ENCODE measurements at places on chromosomes 12 and 14.

GRCh38 chr14:75535164-75535898 lies 13.1 kb downstream of the BATF start:
- no peak for DNase-seq

DNA sequence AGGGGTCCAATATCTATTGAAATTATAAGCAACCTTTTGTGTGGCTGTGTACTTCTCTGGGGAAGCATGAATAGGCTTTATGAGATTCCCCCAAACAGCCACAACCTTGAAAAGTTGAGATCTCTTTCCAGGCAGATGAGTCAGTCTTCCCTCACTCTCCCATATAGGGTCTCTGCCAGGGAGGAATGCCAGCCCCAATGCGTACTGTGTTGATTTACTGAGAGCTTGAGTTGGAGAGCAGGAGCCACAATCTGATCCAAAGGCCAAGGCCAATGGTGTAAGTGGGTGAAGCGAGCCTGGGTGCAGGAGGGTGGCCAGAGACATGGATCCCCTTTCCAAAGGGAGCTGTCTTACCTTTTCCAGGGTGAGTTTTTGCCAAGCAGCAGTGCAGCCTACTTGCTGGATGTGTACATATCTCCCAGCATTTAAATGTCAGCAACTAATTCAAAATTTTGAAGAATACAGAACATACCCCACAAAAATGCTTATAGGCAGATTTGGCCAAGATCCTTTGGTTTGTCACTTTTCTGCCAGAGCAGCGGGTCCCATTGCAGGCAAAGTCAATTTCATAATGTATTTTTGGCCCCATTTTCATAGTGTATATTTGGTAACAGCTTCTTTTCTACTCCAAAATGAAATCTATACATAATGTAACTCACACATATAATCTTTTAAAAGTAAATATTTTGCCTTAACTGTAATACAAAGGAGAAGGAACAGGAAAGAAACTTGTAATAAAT lies 88.2 kb downstream of the TBC1D30 start:
- DNase-seq = no peak

DNA sequence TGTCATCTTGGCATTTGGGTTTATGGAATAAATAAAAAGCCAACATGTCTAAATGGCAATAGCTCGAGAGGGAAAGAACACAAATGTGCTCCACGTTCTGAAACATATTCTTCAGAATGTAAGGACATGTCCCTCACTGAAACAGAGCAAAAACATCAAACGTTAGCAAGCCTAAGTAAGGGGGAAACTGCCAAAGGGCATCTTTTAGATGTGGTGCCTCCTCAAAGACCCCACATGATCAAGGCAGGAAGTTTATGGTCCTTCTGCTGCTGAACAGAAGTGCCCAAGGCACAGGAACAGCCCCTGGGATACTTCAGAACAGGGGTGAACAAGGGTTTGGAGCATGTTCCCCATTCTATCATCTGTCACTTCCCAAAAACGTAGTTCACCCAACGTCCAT lies 227.0 kb downstream of the ANO2 start:
- no peak for DNase-seq

GRCh38 chr12:82609234-82609914 lies 77.3 kb upstream of the TMTC2 start:
- no peak for DNase-seq

DNA sequence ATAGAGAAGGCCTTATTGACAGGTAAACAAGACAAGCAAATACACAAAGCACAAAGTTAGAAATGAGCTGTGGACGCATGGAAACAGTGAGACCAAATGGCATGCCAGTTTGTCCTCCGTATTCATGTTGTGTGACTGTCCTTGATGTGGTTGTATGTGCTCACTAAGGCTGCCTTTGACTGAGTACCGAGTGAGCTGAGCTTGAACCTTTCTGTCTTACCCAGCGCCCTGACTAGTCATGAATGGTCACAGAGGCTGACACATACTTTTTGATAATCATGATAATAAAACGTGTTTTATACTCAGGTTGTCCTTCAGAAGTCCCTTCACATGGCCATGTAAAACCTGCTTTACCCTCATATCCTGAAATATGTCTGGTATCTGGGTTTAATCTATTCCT lies 553 bp upstream of the CATSPERB start:
- no peak for DNase-seq

DNA sequence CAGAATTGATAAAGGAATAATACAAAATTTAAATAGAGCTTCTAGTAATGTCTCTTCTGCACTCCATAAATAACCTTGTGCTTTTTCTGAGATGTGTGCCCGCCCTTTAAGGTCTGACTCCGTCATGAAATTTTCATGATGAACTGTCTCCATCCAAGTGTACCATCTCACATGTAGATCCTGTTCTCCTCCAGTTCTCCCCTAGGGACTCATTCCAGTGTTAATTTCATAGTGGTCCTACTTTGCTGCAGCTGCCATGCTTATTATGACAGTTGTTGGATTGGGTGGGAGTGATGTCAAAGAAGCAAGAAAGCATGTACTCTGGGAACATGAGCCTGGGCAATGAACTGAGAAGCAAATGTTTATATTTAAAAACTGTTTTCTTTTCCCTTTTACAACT lies 442.5 kb upstream of the PDE3A start:
- DNase-seq = no peak

- no peak for DNase-seq
Measured at GRCh38 chr12:40752011-40752410, 59.8 kb downstream of the CNTN1 start.

DNA sequence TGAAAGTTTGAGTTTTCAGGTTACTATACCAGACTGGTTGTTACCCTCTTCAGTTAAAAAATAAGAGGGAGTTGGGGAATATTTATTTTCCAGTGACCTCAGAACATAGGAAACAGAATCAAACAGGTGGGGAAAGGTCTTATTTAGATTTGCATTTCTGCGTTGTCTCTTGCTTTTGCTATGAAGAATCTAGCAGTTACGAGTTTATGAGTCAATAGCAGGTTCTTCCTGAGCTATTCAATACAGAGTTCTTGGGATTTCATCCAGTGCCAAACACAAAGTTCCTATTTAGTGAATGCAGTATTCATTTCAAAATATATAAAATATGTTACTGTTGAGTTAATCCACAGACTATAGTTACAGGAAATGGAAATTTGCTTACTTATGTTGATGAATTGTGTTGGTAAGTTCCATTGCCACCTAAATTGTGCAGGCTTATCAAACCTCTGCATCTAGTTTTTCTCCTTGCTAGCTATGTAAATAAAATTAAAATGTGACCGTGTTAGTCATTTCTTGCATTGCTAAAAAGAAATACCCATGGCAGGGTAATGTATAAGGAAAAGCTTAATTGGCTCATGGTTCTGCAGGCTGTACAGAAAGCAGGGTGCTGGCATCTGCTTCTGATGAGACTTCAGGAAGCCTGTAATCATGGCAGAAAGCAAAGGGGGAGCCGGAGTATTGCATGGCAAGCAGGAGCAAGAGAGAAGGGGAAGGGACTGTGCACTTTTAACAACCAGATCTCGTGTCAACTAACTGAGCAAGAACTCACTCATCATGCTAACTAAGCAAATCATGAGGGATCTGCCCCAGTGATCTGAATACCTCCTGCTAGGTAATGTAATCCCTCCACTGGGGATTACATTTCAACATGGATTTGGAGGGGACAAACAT lies 110.2 kb downstream of the KTN1 start:
- DNase-seq = no peak

DNA sequence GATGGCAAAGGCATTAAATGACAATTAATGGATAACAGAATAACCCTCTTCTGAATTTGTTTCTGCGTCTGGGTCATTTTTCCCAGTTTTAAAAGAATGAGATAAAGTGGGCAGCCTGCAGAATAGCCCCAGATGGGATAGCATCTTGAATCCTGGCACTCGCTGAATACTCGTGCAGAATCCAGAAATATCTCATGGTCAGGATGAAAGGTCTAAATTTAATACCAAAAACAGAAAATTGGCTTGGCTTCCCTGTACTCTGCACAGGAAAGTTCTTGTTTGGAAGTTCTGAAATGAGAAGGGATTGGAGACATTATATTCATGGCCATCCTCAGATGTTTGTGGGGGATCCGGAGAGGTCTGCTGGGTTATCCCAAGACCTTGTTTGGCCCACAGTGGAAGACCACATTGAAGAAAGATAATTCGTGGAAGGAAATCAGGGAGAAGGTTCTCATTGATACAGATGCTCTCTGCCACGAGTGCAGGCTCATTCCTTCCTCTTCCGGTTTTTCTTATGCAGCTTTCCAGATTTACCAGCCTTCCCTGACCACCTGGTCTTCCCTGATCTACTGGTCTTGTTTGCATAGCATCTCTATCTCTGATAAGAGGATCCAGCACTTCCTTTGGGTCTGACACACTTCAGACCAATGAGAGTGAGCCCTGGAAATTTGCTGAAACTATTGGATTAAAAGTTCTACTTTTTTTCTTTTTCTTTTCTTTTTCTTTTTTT lies 6.0 kb upstream of the IFT81 start:
- DNase-seq = peak; percentile 26

DNA sequence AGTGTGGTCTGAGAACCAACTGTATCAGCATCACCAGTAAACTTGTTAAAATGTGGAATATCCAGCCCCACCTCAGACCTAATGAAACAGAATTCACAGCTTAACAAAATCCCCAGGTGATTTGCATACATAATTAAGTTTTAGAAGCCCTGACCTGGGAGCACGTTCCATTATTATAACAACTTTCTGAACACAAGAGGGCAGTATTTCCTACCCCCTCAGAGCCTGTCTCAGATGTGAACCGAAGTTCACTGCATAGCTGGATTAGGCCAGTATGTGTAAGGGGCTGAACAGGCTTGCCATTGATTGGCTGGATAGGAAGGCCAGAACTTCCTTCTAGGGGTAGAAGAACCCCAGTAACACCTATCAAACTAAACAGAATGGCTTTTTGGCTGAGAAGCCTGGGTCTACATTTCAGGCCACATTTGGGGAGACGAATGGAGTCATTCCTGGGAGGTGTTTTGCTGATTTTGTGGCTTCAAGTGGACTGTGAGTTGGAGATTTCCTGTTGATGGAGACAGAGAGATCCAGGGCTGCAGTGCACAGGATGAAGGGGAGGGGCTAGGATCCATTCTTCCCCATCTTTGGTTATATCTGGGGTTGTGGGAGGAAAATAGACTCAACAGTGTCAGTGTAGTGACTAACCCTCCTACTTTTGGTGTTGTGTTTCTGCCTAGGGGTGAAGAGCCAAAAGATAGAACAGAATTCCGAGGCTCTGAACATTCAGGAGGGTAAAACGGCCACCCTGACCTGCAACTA lies 94.7 kb upstream of the OR4E1 start:
- peak; percentile 6 for DNase-seq

GRCh38 chr12:26493656-26494055 lies 298.3 kb downstream of the SSPN start:
- DNase-seq = no peak

GRCh38 chr12:30732954-30733637 lies 21.7 kb downstream of the CAPRIN2 start:
- no peak for DNase-seq

- no peak for DNase-seq
Measured at GRCh38 chr14:101729382-101729781, 32.1 kb upstream of the PPP2R5C start.

DNA sequence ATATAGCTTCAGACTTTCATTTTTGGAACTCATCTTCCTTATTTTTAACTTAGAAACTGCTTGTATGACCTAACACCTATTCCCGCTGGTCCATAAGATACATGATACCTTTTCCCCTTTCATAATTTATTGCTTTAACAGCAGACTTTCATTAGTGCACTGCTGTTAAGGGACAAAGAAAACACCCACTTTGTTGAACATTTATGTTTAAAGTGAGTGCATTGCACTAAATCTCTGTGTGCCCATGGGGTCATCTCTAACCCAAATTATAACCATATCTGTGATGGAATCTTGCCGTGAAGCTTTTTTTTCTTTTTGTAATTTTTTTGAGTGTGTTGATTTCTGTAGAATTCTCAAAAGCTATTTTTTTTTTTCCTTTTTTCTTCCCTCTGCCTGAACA lies 261.8 kb downstream of the TMTC2 start:
- no peak for DNase-seq

DNA sequence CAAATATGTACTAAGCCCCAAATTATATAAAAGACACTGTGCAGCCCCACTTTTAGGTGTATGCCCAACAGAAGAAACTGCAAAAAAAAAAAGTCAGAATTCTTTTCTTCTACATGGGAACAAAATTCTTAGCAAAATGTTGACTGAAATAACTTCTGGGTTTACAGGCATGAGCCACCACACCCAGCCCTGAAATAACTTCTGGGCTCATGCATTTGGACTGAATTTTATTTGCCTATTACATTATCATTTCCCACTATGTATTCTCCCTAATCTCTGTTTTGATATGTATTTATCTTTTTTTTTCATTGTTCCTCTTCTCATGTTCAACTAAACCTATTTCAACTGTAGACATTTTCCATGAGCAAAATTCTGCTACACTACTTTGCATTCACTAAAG lies 169.2 kb downstream of the GRIN2B start:
- DNase-seq = no peak

DNA sequence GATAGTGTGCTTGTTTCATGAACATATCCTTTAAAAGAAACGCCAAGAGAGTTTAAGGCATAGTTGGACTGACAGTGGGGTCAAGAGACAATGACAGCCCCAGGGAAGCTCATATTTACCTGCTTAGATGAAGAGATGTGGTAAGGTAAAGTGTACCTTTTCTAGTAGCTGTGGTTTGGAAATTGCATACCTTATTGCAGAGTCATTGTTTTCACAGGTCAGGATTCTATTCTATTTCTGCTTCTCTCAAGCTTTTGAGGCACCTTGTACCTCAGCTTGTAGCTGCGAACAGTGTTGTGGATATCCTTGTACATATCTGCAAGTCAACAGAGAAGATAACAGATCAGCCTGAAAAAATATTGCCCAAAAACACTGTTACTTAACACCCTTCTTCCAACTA lies 47.7 kb downstream of the ATP6V1D start:
- DNase-seq = no peak

DNA sequence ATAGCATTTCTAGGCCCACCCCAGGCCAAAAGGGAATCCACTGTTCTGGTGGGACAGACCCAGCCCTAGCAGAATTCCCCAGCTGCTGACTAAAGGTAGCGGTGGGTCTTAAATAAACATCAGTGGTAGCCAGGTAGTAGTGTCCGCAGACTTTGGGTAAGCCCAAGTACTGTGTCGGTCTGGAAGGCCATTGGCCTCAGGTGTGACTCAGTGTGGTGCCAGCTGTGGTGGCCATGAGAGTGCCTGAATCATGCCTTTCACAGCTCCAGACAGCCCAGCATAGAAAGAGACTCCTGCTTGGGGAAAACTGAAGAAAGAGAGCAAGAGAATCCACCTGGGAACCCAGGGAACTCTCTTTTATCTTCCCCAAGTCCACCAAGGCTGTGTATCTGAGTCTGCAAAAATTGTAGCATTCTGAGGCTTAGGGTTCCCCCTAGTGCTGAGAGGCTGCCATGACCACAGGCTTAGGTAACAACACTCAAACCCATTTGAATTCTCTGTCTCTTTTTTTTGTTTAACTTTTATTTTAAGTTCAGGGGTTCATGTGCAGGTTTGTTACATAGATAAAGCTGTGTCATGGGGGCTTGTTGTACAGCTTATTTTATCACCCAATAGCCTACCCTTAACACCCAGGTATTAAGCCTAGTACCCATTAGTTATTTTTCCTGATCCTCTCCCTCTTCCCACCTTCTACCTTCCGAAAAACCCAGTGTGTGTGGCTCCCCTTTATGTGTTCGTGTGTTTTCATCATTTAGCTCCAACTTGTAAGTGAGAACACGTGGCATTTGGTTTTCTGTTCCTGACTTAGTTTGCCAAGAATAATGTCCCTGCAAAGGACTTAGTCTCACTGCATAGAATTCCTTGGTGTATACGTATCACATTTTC lies 16.7 kb upstream of the CD163L1 start:
- peak; percentile 39 for DNase-seq

Measured in NCI-H446 (cell line).